ENCODE measurements at places on chromosomes 12 and 14. TPM values are rescaled to one million over a fixed set of nuclear protein-coding genes. Genes with fewer than 3 reads are reported as not detected.

The DACT1 gene
- polyA plus RNA-seq = 22.0 TPM

- no peak for DNase-seq
These were observed 5.4 kb upstream of the KCNH5 start for GRCh38 chr14:63050694-63051093.

DNA sequence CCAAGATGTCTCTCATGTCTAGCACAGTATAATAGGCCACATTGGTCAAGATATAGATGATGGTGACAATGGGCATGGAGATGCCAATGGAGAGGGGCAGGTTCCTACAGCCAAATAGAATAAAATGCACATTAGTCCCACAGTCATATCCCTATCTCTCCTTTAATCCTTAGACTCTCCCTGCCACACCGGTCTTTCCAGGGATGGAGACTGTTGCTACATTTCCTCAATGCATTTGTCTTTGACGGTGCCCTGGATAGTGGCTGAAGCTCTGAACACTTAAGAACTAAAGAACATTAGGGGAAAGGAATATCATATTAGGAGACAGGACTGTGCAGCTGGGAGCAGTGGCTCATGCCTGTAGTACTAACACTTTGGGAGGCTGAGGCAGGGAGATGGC lies 9.7 kb downstream of the OXA1L start:
- DNase-seq = no peak

The FZD10 gene
- polyA plus RNA-seq = 9.8 TPM

The SRRM4 gene
- polyA plus RNA-seq = 0.12 TPM

GRCh38 chr14:31937730-31938346 lies 139.3 kb upstream of the ARHGAP5 start:
- no peak for DNase-seq

The ERP27 gene
- 0.39 TPM for polyA plus RNA-seq

GRCh38 chr12:44377443-44378187 lies 498.5 kb downstream of the NELL2 start:
- DNase-seq = no peak

DNA sequence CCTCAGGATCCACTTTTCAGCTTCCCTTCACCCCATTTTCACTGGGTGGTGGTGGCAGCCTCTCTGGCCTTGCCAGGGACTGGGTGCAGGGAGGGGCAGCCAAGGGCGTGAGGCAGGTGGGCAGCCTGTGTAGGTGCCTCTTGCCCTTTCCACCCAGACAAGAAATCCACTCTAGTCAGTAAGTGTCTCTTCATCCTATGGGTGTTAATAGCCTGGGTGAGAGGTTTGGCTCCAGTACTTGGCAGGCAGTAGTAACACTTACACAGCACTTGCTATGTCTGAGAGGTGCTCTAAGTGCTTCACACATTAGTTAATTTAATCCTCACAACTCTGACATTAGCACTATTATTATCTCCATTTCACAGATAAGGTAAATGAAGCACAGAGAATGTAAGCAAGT lies 171.9 kb downstream of the EMP1 start:
- no peak for DNase-seq

- DNase-seq = no peak
These were observed 213.3 kb upstream of the TMTC1 start for GRCh38 chr12:29996993-29997392.

DNA sequence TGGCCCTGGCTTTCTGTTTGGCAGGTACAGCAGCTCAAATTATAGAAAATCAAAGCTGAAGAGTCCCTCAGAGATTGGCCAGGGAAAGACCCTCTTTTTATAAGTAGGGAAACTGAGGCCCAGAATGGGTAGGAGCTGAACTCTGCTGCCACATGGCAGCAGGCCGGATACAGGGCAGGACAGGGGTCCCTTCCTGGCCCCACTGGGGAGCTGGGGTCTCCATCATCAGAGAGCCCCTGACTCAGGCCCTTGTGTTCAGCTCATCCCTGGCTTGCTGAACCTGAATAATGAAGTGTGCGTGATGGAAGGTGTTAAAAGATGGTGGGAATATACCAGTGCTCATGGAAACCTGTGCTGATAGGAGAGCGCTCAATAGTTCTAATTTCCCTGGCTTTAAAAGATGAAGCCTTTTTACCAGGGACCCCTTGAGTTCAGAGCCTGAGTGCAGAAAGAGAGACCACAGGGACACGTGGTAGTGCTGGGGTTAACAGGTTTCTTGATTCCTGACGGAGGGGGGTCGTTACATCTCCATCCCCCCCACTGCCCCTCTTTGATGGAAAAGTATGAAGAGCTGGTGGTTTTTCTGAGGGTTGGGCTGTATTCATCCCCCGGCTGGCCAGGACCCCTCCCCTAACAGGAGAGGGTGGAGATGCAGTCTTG lies 4.4 kb downstream of the DLK1 start:
- DNase-seq = no peak

DNA sequence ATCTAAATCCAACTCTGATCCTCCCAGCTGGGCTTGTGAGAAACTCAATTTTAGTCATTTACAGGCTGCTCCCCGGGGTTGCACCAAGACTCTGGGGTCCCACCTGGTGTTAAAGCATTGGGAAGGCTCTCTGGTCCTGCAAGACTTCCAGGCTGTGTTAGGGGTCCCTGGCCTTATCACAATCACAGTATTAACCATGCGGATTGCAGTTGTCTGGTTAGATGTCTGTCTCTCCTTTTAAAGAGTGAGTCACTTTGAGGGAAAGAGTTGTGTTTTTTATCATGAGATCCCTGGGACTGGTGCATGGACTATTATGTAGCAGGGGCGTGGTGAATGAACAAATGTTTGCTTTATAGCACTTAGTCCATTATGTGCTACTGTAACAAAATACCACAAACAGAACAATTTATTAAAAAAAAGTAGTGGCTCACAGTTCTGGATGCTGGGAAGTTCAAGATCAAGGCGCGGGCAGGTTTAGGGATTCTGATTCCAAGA lies 531.4 kb downstream of the FUT8 start:
- no peak for DNase-seq

GRCh38 chr12:122437656-122438121 lies 15.2 kb upstream of the CLIP1 start:
- DNase-seq = no peak

The OAS1 gene
- 3.5 TPM for polyA plus RNA-seq

GRCh38 chr12:78795934-78796445 lies 68.6 kb upstream of the SYT1 start:
- DNase-seq = no peak

The SAMD4A gene
- 59.6 TPM for polyA plus RNA-seq

The RIMBP2 gene
- 1.1 TPM for polyA plus RNA-seq

Data from muscle of back (tissue), 13 donors.